ENCODE measurements at places on chromosomes 5 and 9.

- peak; percentile 22 for DNase-seq
These were observed 50.7 kb upstream of the VLDLR start for GRCh38 chr9:2570615-2571479.

GRCh38 chr5:113343343-113343742 is 91.4 kb downstream of the TSSK1B start:
- no peak for DNase-seq

DNA sequence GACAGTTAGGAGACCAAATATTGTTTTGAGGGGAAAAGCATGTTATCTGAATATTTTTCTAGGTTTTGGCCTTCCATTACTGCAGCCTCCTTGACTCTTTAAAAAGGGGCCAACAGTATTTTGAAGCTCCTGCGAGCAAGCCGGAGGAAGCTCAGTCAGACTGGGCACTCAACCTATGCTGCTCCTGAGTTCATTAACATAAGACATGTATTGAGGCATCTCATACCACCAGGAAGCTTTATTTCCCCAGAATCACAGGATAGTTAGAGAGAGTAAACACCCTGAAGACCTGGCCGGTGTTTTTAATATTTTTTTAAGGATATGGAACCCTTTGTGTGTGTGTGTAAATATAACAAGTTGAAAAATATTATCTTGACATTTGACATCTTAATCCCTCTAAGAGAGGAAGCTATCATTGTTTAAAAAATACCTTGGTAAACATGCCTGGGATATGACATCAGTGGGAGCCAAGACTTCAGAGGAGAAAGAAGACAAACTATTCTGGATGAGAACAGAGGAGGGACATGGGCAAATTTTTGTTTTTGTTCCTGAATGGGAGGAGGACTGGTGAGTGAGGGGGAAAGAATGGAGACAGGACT is 139.3 kb upstream of the SLIT3 start:
- DNase-seq, result no peak

DNA sequence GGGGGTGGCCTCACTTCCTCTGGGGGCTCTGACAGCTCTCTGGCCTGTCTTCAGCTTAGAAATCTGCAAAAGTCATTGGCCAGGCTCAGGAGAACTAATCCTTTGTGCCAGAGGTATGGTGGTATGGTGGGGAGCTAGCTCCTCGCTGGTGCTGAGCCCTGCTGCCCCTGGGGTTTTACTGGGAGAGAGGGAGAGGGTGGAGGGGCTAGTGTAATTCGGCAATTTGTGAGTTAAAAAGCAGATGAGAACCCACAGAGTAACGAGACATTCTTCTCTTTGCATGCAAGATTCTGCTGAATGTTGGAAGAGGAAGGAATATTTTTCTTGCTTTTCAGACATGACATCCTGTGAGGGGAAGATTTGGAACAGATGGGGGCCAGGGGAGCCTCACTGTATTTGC is 65.5 kb upstream of the SPRY4 start:
- DNase-seq, result no peak

DNA sequence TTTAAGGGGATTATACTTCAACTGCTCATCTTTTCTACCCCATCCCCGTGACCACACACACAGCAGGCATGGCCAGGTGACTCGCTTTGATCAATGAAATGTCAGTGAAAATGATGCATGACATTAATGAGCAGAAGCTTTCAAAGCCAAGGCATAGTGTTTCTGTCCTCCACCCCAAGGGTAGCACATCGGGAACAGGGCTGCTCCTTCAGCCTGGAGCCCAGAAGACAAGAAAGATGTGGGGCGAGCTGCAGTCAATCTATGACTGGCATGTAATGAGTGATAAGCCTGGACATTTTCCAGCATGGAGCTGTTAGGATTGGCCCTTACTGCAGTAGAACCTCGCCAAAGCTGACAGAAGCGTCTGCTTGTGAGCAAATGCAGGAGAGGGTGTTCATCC is 122.6 kb upstream of the IRX2 start:
- DNase-seq, result no peak

GRCh38 chr5:65882278-65882677 is 44.1 kb upstream of the ERBIN start:
- no peak for DNase-seq

GRCh38 chr5:4873652-4874051 is 266.5 kb upstream of the ADAMTS16 start:
- no peak for DNase-seq

GRCh38 chr5:82526540-82526939 is 248.4 kb upstream of the RPS23 start:
- no peak for DNase-seq

DNA sequence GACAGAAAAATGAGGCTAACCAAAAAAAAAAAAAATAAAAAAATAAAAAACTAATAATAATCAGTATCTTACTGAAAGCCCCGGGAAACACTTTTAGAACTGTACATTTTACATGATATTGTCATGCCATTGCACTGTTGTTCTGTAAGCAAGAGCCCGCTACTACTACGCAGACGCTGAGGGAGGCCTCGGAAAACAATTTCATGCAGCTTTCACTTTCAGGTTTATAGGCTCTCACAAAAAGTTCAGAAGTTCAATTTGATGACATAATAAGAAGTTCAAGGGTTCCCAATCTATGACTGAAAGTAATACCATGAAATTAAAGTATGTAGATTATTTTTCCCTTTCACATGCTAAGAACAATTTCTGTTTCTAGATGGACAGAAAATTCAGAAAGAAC is 318.3 kb upstream of the ITGA1 start:
- DNase-seq, result peak; percentile 45

DNA sequence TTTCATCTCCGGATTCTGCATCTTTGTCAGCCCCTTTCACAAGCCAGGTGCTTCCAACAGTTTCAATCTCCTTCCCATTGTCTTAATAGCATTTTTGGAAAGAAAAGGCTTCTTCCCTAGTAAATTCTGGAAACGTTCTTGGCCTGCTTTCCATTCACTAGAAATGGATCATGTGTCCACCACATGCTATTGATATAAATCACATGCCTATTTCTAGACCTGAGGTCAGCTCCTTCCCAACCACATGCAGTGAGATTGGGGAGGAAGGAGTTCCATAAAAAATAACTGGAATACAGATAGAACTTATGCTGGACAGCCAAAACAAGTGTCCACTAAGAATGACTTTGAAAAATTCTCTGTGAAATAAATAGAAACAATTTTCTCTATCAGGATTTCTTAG is 181.6 kb upstream of the TMEM161B start:
- no peak for DNase-seq

DNA sequence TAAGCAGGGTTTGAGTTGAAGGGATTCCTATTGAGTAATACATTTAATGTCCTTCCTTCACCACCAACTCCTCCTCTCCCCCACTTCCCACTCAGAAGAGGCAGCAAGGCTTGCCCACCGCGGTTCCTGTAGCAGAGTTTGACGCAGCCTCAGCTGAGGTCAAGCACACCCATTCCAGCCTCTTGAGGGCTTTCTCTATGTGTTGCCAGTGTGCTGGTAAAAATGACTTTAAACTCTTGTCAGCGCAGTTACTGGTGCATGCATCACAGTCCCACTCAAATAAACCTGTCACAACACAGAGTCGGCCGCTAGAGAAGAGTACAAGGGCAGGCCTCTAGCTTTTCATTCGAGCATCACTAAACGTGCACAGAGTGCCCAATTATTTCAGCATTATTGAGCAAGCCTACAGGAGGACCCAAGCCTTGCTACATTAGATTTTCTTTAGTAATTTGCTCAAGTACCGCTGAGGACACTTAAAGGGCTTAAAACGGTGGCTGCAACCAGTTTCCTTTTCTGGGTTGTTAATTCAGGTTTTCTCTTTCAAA is 79.6 kb downstream of the TLE4 start:
- DNase-seq, result no peak

- no peak for DNase-seq
These were observed 11.6 kb downstream of the NAIF1 start for GRCh38 chr9:128055344-128056040.

- DNase-seq, result peak; percentile 74
These were observed 558 bp downstream of the SHROOM1 start for GRCh38 chr5:132829742-132830435.

DNA sequence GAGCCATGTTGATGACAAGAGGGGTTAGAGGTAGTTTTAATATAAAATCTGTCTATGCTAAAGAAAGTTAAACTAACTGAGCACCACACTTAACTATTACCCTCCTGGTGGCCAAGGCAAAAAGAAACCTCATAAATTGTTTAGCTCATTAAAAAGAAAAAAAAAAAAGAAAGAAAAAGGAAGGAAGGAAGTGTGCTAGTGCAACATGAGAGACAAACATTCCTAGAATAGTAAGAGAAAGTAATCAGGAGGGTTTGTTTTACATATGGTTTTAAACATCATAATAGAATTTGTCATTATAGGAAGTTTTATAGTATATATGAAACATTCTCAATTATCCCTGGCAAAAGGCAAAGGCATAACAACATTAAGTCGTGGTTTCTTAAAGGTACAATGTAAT is 152.3 kb downstream of the SNX18 start:
- no peak for DNase-seq

GRCh38 chr5:112848116-112848811 is 12.8 kb upstream of the SRP19 start:
- DNase-seq, result peak; percentile 59

DNA sequence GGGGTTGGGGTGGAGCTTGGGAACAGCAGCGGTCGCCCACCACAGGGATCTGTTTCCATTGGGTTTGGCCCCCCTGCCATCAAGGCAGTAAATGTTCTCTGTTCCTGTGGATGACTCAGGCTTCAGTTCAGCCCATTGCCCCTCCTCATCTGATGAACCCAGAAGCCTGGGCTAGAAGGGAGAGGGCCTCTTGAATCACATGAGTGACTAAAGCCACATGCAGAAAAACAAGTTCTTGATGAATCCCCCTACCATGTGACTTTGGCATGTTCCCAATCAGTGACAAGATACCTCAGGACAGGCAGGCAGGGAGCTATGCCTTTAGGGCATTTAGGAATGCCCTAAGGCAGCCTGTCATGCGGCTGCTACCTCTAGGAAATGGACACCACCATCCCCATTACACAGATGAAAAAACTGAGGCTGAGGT is 2.5 kb downstream of the SH3PXD2B start:
- DNase-seq, result no peak

DNA sequence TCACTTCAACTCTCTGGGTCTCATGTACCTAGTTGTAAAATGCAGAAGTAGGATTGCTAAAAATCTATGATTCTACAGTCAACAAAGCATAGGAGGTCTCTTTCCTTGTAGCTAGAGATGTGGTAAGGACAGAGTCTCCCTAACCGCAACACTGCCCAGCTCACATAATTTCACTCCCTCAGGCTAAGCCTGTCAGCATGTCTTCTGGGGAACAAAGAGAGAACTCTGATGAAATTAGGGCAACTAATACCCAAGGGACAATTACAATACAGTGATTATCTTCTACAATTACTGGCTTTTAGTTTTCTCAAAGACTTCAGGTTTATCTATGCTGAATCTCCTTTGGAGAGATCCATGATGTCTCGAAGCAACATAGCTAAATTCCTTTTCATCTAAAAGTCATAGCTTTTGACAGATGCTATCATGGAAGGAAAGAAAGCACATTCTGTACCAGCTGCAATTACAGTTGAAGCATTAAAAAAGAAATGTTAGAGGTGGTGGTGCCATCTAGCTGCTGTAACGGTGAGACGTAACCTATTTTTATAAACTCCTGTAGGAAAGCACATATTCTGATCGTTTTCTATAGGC is 141.1 kb upstream of the TARS1 start:
- no peak for DNase-seq

GRCh38 chr9:93357649-93358048 is 93.8 kb upstream of the FAM120A start:
- no peak for DNase-seq

GRCh38 chr5:173327084-173327947 is 898 bp downstream of the STC2 start:
- DNase-seq, result no peak

DNA sequence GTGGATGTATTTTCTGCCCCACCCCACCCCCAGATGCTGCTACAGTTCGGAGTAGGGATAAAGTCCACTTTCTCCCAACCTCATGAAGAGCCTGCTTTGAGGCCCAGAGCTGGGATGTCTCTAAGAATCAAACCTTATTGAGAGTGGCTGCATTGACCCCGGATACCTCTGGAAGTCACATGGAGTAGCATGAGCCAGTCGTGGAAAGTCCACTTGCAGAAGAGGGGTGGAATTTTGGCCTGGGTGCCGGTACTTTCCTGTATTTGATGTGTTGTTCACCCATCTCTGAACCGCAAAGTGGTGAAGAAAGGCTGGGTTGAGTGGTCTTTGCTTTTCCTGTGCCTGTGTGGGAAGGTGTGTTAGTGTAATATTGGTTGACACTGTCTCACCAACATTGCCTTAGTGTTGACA is 3.7 kb downstream of the OTULIN start:
- DNase-seq, result peak; percentile 64

DNA sequence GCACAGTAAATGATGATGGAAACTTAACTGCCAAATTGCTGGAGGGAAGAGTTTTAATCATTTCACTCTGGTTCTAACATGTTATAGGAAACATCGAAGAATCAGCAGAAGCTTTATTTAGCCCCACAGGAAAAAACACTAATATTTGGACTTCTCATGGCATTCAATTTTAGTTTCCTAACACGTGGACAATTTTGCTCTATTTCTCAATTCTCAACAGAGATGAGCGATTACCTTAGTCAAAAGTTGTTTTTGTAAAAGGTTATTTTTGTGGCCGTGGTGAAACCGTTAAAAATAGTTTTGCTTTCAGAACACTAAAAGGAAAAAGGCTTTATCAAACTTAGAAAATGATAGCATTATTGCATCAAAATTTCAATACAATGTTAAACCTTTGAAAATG is 235.2 kb downstream of the PLK2 start:
- no peak for DNase-seq

DNA sequence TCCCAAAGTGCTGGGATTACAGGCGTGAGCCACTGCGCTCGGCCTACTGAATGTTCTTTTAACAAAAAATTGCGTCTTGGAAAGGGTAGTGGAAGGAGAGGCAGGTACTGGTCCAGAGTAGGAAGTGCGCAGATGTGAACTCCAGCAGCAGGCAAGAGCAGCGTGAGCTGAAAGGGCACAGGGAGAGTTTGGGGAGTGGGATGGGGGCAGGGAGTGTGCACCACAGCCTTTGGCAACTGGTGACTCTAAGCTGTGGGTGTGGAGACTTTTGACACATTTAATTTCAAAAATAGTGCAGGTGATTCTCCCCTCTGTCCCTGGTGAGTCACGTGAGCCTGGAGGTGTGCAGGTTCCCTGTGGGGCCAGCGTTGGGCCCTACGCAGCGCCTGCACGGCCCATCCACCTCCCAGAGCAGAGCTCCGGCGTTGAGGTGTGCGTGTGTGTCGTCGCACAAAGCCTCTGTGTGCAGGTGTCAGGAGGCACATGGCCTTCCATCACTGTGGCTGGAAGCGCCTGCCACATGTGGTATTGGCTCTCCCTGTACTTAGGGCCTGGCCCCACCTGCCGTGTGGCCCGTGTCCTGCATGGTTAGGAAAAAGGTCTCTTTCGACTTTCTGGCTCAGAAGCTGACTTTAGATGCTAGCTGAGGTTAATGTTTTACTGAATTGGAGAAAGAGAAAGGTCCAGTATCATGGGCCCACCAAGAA is 11.5 kb downstream of the SQSTM1 start:
- DNase-seq, result no peak
